ENCODE measurements at places on chromosomes 3 and 15.

DNA sequence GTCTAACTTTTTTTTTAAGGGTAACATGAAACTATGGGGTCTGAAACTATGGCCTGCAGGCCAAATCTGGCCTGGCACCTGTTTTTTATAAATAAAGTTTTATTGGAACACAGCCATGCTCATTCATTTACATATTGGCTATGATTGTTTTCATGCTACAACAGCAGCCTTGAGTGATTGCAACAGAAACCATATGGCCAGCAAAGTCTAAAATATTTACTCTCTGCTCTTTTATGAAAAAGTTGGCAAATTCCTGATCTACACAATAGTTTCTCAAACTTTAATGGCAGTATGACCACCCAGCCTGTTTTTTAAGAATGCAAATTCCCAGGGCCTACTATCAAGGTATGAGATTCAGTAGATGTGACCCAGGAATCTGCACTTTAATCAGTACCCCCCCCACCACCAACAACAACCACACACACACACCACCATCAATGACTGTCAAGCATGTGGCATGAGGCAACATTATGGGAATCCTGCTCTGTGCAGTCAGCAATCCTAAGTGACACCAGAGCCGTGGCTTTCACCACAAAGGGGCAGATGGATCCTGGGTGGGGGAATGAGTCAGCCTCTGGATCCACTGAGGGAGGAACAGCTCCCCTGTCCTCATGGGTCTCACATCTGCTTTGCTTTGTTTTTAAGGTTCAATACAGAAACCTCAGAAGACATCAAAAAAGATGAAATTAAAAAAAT, 142.8 kb downstream of the NTRK3 start:
- DNase-seq: peak; percentile 38

- DNase-seq: no peak
Observed at GRCh38 chr3:153976891-153977554, 144.2 kb upstream of the ARHGEF26 start.

GRCh38 chr15:32844118-32844711, 126.4 kb downstream of the GREM1 start:
- no peak for DNase-seq

GRCh38 chr3:136396916-136397315, 146.8 kb downstream of the PCCB start:
- no peak for DNase-seq

DNA sequence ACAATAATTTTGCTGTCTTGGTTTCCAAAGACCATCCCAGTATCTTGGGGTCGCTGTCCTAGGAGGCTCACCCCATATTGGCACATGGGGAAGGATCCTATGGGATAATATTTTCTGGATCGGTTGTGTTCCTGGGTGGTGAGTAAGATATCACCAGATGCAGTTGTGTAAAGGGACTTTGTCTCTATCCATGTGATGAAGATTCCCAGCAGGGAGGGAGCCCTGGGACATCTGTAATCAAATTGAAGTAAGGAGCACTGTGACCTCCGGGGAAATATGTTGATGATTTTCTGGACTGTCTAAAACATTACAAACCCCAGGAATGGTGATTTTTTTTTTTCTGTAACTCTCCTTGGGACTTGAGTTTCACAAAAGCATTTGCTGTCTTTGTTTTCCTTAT, 36.2 kb upstream of the LRTM1 start:
- DNase-seq: no peak

DNA sequence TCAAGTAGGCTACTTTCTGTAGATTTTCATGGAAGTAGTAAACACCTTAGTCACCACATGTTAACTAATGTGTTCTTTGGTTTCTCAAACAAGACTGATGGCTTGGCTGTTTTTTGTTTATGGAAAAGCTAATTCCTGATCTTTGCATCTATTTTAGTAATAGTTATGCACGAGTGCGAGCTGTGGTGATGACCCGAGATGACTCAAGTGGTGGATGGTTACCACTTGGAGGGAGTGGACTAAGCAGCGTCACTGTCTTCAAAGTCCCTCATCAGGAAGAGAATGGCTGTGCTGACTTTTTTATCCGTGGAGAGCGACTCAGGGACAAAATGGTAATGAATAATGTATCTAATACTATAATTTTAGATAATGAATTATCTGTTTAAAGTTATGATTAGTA, 46.6 kb downstream of the SPRED1 start:
- DNase-seq: no peak

GRCh38 chr3:45860481-45860880, 18.6 kb upstream of the LZTFL1 start:
- DNase-seq: no peak

DNA sequence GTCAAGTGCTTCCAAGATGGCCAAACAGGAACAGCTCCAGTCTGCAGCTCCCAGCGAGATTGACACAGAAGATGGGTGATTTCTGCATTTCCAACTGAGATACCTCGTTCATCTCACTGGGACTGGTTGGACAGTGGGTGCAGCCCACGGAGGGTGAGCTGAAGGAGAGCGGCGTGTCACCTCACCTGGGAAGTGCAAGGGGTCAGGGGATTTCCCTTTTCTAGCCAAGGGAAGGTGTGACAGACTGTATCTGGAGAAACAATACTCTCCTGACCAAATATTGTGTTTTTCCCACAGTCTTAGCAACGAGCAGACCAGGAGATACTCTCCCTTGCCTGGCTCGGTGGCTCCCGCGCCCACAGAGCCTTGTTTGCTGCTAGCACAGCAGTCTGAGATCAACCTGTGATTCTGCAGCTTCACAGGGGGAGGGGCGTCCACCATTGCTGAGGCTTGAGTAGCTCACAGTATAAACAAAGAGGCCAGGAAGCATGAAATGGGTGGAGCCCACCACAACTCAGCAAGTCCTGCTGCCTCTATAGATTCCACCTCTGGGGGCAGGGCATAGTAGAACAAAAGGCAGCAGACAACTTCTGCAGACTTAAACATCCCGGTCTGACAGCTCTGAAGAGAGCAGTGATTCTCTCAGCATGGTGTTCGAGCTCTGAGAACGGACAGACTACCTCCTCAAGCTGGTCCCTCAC, 293.5 kb upstream of the SUCLG2 start:
- DNase-seq: no peak

- no peak for DNase-seq
Observed at GRCh38 chr15:93493172-93493571, 404.2 kb upstream of the RGMA start.

DNA sequence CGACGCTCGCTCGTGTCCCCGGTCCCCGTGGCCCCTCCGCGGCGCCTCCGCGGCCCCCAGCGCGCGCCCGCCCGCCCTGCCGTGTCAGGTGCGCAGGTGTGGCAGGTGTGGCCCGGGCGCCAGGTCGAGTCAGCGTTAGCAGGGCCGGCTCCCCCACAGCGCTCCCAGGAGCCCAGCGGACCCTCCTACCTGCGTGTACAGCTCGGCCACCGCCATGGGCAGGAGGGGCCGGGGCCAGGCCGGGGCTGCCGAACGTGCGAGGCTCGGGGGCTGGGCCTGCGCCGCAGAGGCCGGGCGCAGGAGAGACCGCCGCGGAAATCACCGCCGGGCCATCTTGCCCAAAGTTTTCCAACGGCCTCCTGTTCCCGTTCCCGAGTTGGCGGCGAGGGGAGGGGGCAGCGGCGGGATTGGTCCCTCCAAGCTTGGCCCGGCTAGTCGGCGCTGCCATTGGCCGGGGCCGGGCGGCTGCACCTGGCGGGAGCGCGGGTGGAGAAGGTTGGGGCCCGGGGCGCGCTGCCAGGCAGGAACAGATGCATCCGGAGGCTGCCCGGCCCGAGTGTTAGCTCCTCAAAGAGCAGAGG, at the start of gene MYO5C:
Gene MYO5C (minus strand): TSS at position 384 of the 581 bp plus-strand sequence. CDS start 168 bp downstream, at position 216.
- DNase-seq: peak; percentile 83

DNA sequence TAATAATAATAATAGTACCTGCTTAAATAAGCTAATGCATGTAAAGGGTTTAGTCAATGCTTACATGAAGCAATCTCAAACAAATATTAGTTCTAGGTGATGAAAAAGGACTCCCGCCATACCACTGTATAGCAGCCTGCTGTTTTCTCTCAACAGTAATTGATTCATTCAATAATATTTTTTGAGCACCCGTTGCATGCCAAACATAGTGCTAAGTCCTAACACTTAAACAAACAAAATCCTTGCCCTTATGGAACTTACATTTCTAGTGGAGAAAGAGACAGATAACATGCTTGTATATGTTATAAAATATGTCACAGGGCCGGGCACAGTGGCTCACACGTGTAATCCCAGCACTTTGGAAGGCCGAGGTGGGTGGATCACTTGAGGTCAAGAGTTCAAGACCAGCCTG, 61.2 kb upstream of the FLNB start:
- DNase-seq: no peak

GRCh38 chr15:28118083-28118482, 19.0 kb upstream of the OCA2 start:
- no peak for DNase-seq

DNA sequence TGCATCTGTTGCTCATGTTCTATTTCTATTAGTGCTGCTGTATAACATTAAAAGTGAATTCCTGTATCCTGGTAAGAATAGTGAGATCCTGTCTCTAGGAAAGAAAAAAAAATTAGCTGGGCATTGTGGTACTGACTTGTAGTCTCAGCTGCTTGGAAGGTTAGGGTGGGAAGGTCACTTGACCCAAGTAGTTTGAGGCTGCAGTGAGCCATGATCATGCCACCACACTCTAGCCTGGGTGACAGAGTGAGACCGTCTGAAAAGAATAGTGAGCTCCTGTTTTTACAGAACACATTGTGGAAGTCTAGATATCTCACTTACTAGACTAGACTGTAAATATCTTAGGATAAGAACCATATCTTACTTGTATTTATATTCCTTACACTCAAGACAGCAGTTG, 4.6 kb downstream of the ATP11B start:
- DNase-seq: no peak

GRCh38 chr3:43062564-43063040, 43.3 kb downstream of the POMGNT2 start:
- no peak for DNase-seq

GRCh38 chr3:71724584-71725270, 475 bp downstream of the EIF4E3 start:
- DNase-seq: no peak

DNA sequence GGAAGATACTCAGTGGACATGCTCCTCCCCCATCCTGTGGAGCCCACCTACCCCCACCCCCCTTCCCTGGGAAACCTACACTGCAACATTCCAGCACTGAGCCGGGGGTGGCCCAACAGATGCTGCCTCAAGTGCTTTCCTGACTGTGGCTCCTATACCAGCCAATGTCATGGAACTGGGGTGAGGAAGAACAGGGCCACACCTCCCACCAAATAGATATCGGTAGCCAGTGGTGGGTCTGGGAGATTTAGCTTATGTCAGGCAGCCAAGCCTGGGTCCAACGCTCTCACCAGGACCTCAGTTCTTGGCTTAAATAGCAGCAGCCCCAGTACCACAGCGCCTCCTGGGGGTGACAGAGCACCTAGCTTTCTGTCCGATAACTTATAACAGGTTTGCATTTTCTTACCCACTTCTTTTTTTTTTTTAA, 30.3 kb downstream of the CDC25A start:
- DNase-seq: no peak

GRCh38 chr15:72585476-72586058, 68.9 kb upstream of the GOLGA6B start:
- no peak for DNase-seq

- no peak for DNase-seq
Observed at GRCh38 chr3:65893631-65894030, 145.1 kb downstream of the MAGI1 start.

GRCh38 chr15:98451236-98451635, 197.1 kb upstream of the IGF1R start:
- DNase-seq: no peak

GRCh38 chr3:184211297-184211696, 18.1 kb upstream of the VWA5B2 start:
- no peak for DNase-seq

- DNase-seq: no peak
Observed at GRCh38 chr3:30751610-30752299, 142.7 kb downstream of the GADL1 start.

DNA sequence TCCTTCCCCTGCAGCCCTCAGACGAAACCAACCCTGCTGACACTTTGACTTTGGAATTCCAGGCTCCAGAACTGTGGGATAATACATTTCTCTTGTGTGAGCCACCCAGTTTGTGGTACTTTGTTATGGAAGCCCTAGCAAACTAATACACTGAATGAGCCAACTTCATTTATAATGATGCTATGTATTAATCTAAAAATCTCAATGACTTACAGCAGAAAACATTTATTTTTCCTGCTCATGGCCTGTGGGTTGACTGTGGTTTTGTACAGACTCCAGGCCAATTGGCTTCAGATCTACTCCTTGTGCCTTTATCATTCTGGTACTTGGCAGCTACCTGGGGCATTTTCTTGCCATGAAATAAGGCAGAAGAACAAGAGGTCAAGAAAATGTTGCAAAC, 152.4 kb downstream of the EBLN2 start:
- no peak for DNase-seq

DNA sequence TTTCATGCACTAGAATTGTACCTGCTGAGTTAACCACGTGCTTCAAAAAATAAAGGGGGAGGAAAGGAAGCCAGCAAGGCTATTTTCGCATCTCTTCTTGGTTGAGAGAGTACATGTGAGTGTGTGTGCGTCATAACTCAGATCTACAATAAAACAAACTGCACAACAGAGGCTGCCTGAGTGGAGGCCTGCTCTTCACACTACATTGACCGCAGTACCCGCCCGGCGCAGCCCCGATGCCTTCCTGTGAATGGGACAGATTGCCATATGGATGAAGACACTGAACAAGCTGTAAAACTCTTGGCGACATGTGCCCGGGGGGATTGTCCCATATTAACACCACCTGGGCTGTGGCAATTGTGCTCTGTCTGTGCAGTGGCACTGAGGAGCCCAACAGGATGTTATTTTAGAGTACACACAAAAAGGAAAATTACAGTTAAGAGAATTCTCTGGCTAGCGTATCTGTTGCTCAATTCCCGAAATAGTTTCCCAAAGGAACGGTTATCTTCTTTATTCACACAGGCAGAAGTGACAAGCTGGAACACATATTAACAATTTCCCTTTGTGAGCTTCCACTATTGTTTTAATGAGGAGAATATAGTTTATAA, 551.5 kb downstream of the FOXP1 start:
- no peak for DNase-seq

GRCh38 chr3:56724676-56725075, 41.6 kb upstream of the TASOR start:
- DNase-seq: no peak

DNA sequence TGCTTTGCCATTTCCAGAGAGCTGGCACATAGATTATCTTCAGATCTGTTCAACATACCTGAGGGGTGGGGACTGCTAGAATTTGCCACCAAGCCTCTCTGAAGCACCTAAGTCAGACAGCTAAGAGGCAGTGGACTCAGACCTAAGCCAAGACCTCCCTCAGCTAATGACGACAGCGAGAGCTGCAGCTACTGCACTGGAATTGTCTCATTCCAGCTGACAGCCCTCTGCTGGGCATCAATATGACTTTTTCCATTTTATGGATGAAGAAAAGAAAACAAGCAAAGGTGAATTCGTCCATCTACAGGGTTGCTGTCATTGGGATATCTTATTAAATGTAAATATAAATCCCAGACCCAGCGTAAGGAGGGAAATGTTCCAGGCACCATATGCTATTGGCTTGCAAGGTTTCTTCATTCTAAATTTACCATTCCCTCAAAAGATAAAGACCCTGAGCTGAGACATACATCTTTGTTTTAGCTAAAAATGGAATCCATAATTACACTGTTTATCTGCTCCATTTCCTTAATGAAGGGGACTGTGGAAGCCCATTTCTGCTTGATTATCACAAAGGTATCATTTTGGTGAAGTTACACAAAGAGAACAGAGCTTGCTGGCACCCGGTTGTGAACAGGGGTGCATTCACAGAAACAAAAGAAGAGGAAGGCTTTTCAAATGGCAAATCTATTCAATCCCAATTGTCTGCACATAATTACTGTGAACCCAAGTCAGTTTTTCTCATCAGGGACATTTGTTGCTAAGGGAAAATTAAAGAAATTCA, 85.5 kb upstream of the LRTM1 start:
- no peak for DNase-seq

GRCh38 chr15:63371297-63371918, 10.2 kb downstream of the CA12 start:
- DNase-seq: no peak
